ENCODE measurements at places on chromosomes 2 and 18.

DNA sequence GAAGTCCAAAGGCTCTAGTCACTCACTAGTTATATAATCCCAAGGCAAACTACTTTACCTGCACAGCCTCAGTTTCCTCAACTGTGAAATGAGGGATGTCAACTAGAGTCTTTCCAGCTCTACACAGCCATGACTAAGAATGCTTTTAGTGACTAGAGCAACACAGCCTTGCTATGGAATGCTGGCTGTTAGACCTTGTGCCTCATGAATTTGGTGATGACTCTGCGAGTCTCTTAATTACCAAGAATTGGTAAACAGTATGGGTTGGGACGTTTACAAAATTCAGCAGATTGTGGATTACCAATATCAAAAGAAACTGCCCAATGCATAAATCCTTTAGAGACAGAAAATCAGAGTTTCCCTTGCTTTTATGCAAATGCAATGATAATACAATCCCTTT is 163.7 kb downstream of the ASXL3 start:
- DNase-seq: no peak

DNA sequence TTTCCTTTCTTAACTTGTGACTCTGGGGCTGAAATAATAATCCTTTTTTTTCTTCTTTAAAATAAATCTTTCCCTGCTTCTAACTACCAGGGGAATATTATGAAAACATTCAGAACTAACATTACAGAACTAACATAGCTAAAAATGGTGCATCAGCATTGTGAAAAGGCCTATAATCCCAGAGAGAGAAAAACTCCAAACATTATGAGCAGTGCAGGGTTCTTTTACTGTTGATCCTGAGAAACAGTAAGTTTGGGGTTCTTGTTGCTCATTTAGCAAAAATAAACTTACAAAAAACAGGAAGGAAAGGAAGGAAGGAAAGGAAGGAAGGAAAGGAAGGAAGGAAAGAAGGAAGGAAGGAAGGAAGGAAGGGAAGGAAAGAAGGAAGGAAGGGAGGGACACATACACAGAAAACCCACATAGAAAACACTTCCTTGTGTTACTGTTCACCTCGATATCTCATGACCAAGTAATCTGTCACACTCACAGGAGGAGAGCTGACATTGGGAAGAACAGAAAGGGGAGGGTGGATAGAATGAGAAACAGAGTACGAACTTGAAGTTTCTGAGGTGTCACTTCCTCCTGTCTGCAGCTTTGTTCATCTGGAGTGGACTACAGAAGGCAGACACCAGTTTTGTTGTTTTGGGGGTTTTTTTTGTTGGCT is 18.4 kb upstream of the PIK3C3 start:
- no peak for DNase-seq

DNA sequence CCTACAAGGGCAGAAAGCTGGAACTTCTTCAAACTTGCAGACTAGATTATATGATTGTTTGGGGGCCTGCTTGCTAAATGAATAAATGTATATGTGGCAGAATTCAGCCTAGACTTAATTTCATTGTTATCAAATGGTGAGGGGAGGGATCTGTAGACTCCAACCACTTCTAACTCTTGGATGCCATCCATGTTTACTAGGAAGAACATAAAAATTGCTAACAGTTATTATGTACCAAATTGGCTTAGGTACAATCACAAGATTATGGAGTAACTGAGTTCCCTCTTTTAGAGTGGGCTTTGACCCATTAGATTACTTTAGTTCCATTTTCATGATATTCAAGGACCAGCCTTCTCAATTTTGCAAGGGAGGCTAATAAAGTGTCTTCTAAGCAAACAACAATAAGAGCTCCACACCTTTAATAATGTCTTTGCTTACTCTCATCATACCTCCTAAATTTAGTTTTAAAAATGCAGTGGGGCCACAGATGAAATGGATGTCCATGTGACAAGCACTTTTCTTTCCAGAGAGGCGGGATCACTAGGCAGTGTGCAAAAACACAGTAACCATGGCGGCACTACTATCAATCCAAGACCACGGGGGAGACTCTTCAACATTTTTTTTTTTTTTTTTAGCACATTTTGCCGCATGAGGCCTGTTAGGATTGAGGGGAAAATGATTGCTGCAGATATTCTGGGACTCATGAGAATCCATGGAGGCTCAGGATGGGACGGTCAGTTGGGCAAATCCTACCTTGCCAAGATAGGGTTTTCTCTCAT is 217.6 kb upstream of the SPRED2 start:
- no peak for DNase-seq

DNA sequence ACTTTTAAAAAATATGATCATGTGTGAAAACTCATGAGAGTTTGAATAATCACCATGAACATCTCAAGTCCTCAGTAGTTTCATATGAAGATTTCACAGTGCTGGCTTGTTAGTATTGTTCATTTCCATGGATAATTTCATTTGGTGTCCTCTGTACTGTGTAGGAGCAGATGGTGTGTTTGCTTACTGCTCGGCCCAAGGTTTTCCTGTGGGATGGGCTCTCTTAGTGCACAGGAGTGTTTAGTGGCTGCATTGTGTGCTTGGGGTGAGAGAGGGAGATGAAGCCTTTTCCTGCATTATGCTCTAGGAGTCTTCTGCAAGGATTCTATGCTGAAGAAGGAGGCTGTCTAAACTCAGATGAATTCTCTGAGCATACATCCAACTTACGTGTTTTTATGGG is 270.6 kb downstream of the SOCS6 start:
- DNase-seq: no peak

- no peak for DNase-seq
Observed at GRCh38 chr2:30216157-30216556, 15.2 kb upstream of the LBH start.

- DNase-seq: no peak
Observed at GRCh38 chr18:3328532-3328931, 66.6 kb downstream of the MYL12B start.

All from thoracic aorta (tissue), 2 donors.